Stimulated activated CD4-positive, alpha-beta T cell treated with anti-CD3 and anti-CD28 coated beads, TNF-alpha, amount 100 ng/mL, for 24 hours (primary cell): ENCODE measurements at places on chromosomes 11 and 22.

DNA sequence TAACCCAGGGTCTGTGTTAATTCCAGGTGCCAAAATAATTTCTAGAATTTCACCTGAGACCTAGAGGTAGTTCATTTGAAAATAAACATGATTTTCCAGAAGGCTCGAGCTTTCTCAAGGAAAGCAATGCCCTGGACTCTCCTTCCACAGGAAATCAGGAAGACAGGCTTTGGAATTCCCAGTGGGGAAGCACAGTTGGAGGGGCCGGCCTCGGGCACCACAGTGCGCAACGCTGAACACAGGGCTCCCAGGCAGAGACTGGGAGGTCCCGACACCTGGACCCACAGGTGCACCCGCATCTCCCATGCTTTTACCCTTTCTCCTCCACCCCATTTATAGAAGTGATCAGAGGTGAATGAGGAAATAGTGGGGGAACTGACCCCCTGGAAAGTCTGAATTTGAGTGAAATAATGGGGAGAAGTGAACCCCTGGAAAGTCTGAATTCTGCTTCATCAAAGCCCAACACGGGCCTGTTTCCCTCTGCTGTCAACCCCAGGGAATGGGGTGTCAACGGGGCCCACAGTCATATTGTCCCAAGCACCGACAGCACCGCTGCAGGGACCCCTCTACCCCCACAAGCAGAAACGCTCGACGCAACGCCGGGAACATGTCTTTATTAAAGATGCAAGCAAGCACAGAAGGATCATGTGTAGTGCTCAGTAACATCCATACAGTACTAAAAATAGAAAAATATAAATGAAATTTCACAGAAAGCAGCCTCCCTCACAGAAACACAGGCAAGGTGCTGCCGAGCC, 12.0 kb upstream of the EFCAB6 start:
- DNase-seq = no peak

DNA sequence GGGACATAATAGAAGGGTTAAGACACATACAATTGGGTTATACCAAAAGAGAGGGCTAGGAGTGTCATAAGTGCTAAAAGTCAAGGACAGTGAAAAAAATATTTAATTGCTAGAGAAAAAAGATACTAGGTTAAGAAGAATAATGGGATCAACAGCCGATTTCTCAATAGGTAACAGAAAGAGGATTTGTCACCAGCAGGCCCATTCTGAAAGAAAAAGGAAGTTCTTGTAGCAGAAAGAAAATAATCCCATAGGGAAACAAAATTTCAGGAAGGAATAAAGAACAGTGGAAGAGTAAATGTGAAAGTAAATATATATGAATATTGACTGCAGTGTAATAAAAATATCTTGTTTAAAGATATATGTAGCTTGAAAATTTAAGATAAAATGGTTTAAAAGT, 43.3 kb upstream of the ADORA2A start:
- DNase-seq = no peak

- DNase-seq = no peak
Measured at GRCh38 chr22:42610186-42610585, 4.5 kb downstream of the POLDIP3 start.

DNA sequence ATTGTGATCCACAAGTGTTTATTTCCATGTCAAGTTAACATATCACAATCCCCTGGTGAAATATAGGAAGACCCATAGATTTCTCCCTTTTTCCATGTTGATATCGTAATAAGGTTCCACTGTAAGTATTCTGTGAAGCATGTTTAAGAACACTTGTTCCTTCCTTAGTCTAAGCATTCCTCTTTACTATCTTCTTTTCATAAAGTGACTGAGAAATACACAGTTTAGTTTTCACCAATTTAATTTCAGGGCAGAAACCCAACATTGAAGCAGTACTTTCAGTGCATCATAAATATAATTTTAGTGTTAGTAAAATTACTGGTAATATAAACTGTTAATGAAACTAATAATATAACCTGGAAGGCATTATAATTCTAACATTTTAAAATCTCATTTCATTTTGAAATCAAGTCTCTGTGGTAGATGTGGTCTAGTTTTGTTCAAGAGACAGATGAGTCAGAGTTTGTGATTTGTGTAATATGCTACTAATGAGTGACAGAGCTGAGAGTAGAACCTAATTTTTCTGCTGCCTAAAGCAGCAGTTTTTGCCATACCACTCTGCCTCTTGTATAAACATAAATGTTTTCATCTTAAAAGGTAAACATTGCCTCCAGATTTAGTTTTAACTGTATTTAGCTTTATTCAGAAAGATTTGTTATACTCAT, 79.4 kb downstream of the ATM start:
- no peak for DNase-seq

DNA sequence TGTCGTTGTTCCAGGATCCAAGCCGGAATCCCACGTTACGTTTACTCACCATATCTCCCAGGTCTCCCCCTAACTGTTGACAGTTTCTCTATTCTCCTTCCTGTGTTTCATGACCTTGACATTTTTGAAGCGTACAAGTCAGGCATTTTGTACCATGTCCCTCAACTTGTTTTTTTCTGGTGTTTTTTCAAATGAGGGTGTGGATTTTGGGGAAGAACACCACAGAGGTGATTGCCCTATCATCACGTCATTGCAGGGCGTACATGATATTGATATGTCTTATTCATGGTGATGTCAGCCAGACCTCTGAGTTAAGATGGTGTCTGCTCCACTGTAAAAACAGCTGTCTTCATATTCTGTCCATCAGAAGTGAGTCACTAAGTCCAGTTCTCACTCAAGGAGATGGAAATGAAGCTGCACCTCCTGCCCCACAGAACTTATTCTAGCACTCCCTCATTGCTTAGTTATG, 28.3 kb upstream of the SOX10 start:
- DNase-seq = no peak

GRCh38 chr11:2477254-2477653, 32.4 kb downstream of the KCNQ1 start:
- no peak for DNase-seq

GRCh38 chr22:32389685-32390084, 22.4 kb downstream of the RTCB start:
- DNase-seq = no peak

GRCh38 chr11:3215346-3216026, 3.1 kb downstream of the MRGPRG start:
- DNase-seq = no peak

DNA sequence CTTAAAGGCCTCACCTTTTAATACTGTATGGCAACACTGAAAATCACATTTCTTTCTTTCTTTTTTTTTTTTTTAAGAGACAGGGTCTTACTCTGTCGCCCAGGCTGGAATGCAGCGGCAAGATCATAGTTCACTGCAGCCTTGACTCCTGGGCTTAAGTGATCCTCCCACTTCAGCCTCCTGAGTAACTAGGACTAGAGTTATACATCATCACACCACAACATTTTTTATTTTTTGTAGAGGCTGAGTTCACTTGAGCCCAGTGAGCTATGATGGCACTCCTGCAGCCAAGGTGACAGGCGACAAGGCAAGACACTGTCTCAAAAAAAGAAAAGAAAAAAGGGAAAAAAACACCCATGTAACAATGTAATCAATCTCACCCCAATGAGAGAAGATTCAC, 10.0 kb downstream of the ARFGAP3 start:
- no peak for DNase-seq

GRCh38 chr22:37053310-37054055, 1.9 kb downstream of the KCTD17 start:
- no peak for DNase-seq

DNA sequence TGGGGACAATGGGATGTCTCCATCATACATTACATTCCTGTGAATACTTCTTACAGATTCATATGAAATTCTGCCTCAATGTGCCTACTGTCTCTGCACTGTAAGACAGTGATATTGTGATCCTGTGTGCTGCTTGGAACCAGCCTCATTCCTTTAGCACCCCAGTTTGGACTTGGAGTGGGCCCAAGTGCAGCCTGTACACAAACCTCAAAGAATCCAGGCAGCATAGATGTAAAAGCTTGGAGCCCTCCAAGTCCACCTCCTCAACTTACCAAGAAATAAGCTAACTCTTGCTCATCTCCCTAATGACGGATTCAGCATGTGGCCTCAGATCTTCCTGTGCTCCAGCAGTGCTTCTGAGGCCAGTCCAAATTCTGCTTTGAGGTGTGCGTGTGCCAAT, 24.4 kb downstream of the GRAP2 start:
- DNase-seq = no peak

- DNase-seq = no peak
Measured at GRCh38 chr11:120601536-120601935, 90.0 kb downstream of the GRIK4 start.
